H7 (cell line): ENCODE measurements at places on chromosomes 6 and 20. TPM values are rescaled to one million over a fixed set of nuclear protein-coding genes. Genes with fewer than 3 reads are reported as not detected.

DNA sequence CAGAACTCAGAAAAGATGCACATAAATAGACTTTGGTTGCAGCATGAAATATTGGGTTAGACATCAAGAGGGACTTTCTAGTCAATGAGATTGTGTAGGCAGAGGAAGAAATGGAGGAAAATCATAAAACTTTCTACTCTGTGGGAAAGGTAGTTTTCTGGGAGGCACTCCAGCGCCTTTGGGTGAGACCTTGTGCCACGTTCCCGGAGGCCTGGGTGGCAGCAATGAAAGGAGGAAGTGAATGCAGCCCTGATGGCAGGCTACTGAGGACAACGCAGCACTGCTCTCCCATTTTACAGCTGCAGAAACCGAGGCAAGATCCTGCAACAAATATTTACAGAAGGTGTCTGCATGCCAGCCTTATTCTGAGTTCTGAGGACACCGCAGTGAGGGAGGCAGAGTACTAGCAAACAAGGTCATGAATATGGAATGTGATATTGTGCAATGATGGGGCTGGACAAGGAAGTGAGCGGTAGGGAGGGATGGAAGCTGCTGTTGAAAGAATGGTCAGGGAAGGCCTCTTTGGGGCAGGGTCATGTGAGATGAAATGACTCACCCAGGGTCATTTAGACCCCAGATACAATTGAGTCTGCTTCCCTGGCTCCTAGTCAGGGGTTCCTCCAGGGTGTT lies 159.1 kb downstream of the TFAP2C start:
- DNase-seq, result no peak

GRCh38 chr6:100269189-100269588 lies 195.5 kb downstream of the SIM1 start:
- no peak for DNase-seq

- no peak for DNase-seq
These were observed 223.5 kb downstream of the CDKAL1 start for GRCh38 chr6:20757761-20758160.

DNA sequence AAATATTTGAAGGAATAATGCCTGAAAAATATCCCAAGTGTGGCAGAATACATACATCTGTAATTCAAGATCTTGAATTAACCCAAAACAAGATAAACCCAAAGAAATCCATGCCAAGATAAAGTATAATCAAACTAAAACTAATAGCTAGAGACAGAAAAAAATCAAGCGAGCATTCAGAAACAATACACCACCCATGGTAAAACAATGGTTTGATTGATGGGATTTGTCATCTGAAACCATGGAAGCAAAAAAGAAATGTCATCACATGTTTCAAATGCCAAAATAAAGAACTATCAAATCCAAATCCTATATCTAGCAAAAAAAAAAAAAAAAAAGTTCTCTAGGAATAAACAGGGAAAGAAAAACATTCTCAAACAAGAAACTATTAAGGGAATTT lies 5.1 kb upstream of the DEFB127 start:
- no peak for DNase-seq

DNA sequence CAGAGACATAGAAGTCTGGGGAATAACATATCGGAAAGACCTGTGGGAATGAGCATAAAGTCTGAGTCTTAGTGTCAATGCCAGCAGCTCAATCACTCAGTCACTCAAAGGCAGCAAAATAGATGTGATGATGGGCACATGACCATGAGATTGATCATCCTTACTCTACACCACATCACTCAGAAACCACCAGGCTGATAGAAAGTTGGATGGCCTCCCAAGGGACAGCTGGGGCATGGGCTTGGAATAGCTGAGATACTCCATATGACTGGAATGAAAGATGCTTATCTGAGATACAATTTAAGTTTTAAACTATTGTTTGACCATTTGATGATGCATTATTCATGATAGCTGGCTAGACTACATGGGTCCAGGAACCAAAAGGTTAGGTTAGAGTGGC lies 80.9 kb upstream of the F13A1 start:
- no peak for DNase-seq

DNA sequence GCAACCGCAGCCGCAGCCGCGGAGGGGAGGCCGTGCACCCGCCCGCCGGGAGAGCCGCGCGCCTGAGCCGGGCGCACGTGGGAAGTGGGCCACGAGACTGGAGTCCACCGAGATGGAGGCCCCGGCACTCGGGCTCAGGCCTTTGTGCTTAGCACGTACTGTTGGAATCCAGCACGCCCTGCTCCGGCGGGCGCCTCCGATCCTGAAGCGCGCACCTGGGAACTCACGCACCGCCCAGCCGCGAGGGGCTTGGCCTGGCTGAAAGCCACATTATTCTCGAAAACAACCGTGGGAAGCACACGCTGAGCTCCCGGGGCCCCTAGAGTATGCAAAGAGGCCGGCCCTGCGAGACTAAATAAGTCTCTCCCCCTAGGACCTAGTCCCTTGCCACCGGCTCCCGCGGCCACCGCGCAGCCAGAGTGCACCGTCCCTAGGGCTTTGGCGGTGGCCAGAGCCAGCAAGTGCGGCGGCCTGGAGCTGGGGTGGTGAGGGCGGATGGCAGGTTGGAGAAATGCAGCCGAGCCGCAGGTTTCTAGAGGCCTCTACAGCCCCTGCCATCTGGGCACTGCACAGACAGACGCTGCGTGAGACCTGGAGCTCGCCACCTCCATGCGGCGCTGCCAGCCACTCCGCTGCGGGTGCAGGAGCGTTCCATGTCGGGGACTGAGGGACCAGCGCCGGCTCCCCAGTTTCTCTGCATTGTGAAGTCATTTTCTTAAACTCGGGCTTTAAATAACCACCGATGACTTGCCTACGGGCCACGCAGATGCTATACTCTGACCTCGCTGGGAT lies 42.0 kb upstream of the LY86 start:
- peak; percentile 78 for DNase-seq

- DNase-seq, result no peak
These were observed 81.2 kb upstream of the CCN6 start for GRCh38 chr6:111972745-111973117.

DNA sequence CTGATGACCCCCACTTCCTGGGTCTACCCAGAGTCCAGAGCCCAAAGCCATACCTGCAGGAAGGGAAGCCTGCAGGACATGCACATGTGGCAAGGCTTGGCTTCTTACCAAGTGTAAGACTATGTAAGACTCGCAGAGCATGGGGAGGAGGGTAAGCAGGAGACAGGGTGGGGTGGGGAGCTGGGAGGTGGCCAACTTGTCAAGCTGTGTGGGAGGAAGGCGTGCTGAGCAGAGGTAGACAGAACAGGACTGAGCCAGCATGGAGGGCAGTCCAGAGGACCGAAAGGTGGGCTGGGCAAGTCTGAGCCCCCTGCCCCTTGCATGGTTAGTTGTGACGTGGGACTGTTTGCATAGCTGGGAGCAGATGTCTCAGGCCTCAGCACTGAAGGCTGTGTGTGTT lies 53.4 kb upstream of the RNF24 start:
- DNase-seq, result no peak

GRCh38 chr20:63273635-63274380 lies 1.2 kb downstream of the ARFGAP1 start:
- peak; percentile 70 for DNase-seq

DNA sequence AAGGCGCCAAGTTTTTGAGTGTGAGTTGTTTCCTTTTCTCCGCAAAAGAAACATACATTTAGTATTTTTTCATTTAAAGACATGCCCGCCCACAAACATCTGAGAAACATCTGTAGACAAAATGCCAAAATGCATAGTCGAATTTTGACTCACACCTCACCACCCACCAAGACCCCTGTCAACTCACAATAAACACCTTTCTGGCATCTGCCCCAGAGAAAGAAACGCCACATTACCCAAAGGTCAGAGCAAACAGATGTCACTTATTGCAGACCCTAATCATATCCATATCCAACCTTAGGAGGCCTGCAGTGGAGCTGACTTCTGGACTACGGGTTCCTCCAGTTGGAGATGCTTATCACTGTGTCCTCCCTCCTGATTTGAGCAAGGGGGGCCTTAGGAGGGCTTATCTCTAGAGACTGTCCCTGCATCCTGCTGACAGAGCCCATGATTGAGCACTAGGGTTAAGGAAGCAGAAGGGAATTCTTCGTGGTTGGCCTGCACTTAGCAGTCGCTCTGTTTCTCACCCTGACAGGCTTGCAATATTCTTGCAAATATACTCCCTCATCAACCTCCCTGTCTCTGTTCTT lies 90.5 kb upstream of the TBX18 start:
- no peak for DNase-seq

GRCh38 chr6:71248306-71248765 lies 40.3 kb upstream of the OGFRL1 start:
- no peak for DNase-seq

GRCh38 chr6:97292671-97293070 lies 9.7 kb upstream of the MMS22L start:
- no peak for DNase-seq

DNA sequence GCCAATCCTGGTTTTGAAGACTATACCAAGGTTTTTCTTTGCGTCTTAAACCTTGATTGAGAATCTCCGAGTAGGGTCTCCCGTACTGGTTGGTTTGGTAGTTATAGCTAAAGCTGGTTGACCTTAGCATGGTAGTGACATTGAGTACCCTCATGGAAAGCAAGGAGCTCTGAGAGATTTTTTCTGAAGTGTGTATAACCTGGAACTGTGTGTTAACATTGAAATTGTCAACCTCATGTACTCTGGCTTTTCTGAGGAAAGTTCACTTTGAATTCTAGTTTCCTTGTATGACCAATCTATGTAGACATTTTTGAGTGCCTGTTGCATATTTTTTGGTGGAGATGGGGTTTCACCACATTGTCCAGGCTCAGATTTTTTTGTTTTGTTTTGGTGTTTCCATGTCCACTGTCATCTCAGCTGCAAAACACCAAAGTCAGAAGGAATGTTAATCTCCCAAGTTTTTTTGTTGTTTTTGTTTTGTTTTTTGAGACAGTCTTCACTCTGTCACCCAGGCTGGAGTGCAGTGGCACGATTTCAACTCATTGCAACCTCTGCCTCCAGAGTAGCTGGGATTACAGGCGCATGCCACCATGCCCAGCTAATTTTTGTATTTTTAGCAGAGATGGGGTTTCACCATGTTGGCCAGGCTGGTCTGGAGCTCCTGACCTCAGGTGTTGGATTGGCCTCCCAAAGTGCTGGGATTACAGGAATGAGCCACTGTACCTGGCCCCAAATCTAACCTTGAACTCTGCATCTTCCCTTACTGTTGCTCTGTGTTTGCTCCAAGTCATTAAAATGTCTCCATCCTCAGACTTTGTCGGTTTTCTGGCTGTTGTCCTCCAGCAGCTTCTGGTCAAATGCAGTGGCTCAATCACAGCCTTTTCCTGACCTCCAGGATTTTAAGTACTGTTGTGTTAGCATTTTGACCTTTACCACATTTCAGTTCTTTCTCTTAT lies 4.3 kb downstream of the RPS12 start:
- no peak for DNase-seq

GRCh38 chr6:7145885-7146828 lies 38.4 kb downstream of the RREB1 start:
- DNase-seq, result no peak

DNA sequence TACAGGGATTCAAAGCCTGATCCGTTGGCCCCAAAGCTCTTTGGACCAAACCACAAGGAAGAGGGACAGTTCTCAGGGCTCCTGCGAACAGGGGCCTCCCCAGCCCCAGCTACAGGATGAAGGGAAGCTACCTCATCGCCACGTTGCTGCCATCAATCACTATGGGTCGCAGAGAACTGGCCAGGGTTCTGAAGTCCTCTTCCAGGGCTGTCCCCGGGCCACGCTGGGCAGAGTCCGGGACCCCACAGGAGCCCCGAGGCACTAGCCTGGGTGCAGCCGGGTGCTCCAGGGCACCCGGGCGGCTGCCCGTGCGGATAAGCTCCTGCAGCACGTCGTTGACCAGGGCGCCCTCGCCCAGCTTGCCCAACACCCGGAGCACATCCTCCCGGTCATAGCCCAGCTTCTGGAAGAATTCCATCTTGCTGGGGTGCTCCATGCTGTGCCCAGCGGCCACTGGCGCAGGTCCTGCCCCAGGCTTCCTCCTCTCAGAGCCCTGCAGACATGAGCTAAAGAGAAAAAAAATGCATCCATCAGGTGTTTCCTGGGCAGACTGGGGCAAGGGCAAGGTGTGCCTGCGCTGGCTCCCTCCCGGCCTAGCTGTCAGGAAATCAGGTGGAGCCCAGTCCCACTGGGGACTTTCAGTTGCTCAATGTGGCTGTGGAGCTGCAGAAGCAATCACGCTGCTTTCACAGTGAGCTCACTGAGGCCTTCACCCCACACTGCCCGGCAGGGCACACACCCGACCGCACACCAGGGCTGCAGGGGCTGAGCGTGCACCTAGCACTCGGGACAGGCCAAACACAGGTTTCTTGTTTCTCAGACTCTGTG lies 10.5 kb downstream of the ZC3H12D start:
- no peak for DNase-seq

DNA sequence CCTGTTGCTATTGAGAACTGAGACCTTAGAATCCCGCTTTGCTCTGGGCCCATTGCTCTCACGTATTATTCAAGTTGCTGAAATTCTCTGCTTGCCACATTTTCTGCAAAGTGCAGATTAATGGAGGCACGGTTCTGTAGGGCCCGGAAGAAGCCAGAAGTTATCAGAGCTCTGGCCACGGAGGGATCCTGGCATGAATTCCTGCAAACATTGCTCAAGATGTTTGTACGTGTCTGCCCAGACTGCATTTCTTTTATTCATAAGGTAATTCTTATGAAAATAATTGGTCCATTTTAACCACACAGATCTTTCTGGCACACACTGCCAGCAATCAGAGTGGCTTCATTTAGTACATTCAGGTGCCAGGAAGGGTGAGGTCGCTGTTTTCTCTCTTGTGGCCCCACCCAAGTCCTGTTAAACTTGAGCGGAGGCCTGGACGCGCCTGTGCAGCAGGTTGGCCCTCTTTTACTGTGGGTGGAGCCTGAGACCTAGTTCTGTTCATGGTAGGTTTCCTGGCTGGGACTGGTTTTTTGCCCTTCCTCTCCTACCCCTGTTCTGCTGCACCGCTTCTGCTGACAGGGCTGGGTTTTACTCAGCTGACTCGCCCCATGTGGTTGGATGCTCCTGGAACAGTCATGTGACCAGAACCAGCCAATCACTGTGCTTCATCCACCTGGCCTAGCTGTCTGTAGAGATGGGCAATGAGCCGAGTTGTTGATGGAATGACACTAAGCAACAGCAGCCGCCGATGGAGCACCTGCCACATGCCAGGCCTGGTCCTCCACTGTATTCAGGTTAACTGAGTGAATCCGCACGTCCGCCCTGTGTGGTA lies 230.2 kb downstream of the CDH4 start:
- no peak for DNase-seq

GRCh38 chr6:135115411-135115810 lies 60.8 kb upstream of the HBS1L start:
- DNase-seq, result no peak

GRCh38 chr6:17169291-17169690 lies 67.4 kb downstream of the STMND1 start:
- DNase-seq, result no peak

DNA sequence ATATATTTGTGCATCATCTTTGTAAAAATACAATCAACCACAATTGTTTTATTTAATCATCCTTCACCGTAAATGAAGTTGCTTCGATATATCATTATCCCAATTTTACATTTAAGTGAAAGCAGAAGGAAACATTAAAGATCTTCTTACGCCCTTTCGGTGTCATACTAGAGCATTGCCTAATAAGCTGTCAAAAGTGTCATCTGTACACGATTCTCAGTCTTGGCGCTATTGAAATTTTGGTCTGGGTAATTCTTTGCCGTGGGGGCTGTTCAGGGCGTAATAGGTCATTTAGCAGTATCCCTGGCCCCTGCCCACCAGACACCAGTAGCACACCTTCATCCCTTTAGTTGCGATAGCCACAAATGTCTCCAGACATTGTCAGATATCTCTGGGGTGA lies 40.4 kb upstream of the TMEM170B start:
- DNase-seq, result no peak

BTBD3 gene
- total RNA-seq, result 51.8 and 61.1 TPM in 2 replicates

BPIFB1 gene
- not detected in 2 replicates for total RNA-seq

PDSS2 gene
- total RNA-seq, result 12.5 and 21.9 TPM in 2 replicates

TFAP2B gene
- not detected in 2 replicates for total RNA-seq

TRIM31 gene
- total RNA-seq, result not detected in 2 replicates
